ENCODE measurements at places on chromosomes 1 and 21.

DNA sequence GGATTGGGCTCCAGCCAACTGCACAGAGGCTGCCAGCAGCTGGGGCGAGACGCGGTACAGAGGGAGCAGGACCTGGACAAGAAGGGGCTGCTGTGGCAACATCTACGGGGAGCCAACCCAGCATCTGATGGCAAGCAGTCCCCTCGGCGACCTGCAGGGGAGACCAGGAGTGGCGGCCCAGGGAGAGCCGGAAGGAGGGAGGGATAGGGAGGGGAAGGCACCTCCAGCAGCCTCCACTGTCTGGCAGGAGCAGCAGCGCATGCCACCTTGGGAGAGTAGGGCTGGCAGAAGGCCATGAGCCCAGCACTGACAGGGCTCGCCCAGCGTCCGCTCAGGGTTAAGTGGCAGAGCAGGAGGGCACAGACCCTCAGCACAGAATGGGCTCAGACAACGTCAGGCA, 17.3 kb downstream of the CHD5 start:
- no peak for DNase-seq

DNA sequence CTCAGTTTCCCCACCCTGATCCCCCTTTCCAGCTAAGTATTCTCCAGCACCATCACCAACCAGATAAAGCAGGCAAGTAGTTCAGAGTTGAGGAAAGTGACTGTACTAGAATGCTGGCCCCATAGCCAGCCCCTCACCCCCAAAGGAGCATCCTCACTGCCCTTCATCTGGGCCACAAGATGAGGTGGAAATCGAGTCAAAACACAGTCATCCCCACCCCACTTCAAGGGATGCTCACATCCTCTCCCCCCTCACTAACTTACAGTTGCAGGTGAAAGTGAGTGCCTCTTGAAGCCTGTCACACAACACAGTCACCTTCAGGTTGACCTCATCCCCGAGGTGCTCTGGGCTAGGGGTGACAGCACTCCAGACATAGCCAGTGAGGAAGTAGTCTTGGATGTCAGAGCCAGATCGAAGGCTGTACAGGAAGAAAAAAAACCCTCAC, 30.4 kb downstream of the PIK3C2B start:
- DNase-seq = no peak

- DNase-seq = no peak
Observed at GRCh38 chr1:72724951-72725861, 442.9 kb upstream of the NEGR1 start.

- peak; percentile 43 for DNase-seq
Observed at GRCh38 chr21:25396135-25396711, 211.1 kb downstream of the MRPL39 start.

- no peak for DNase-seq
Observed at GRCh38 chr1:185733818-185734735, at the start of gene HMCN1. Gene HMCN1 (plus strand): TSS chr1:185734391. CDS start chr1:185734780, 389 bp downstream.

GRCh38 chr1:66384258-66384921, 149.6 kb upstream of the SGIP1 start:
- DNase-seq = no peak

GRCh38 chr1:202691816-202692215, 18.4 kb downstream of the SYT2 start:
- DNase-seq = no peak

DNA sequence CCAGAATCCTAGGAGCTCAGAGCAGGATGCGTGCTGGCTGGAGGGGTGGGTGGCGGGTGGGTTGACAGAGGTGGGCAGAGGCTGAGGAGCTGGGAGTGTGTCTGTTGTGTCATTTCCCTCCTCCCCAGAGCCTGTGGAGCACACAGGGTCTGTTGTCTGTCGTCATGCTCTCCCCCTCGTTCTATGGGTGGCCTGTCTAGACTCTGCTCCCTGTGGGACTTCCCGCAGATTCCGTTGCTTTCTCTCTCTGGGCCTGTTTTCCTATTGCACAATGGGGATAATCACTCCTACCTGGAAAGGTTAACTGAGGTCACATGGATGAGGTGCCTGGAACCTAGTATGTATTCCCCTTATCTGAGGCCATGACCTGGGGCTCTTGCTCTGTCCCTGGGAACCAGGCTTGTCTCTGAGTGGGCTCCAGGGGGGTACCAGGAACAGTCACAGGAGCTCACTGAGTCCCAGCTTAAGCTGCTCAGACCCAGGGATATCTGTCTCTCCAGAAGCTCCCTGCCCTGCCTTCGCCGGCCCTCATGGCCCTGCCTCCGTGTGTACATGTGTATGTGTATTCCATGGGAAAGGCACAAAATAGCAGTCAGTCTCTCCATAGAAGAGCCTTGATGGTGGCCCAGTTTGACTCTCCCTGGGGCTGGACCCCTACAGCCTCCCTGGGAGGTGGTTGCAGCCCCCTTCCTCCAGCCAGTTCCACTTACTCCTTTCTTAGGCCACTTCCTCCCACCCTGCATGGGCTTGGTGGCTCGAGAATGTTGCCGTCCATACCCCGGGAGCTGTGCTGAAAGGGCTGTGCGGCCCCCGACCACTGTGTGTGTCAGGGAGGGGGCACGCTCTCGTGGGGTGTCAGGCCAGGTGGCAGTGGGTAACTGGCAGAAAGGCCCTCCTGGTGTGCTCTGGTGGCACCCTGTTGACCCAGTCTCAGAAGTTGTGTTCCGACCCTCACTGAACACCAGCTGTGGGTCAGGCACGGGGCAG, 17.9 kb downstream of the PTPRF start:
- DNase-seq = no peak

- DNase-seq = no peak
Observed at GRCh38 chr1:1260843-1261560, 12.7 kb downstream of the UBE2J2 start.

DNA sequence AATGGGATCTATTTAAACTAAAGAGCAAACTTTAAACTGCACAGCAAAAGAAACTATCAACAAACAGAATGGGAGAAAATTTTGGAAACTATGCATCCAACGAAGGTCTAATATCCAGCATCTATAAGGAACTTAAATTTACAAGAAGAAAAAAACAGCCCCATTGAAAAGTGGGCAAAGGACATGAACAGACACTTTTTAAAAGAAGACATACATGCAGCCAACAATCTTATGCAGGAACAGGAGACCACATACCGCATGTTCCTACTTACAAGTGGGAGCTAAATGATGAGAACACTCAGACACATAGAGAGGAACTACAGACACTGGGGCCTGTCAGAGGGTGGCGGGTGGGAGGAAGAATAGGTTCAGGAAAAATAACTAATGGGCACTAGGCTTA, 149.6 kb downstream of the RPS6KC1 start:
- no peak for DNase-seq

DNA sequence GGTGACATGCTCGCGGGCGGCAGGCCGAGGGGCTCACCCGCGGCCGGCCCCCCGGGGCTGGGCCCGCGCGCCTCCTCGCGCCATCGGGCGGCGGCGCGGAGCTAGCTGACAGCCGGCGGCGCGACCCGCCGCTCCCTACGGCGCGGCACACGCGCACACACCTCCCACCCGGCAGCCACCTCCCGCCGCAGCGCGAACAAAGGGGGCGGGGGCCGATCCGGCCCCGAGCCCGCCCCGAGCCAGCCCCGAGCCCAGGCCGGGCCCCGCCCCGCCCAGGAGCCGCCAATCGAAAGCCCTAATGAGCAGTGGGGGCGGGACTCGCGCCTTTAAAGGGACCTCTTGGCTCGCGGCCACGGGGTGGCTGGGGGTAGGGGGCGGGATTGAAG, at the start of gene KIF21B:
Gene KIF21B (minus strand): TSS at position 198 of the 386 bp plus-strand sequence. CDS start 331 bp downstream, outside the sequence.
- DNase-seq = peak; percentile 82

DNA sequence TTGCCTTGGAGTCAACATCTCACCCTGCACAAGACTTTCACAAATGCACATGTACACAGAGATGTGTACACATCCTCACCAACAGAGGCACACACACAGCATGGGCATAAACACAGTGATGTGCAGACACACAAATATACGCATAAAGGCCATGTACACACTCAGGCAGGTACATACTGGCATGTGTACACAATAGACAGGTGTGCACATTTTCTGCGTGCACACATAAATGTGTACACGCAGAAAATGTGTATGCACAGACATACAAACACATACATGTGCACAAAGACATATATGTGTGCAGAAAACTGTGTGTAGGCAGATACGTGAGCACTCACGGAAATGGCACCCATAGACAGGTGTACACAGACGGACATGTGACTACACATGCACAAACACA, 85.3 kb upstream of the ZBTB40 start:
- DNase-seq = no peak

- no peak for DNase-seq
Observed at GRCh38 chr1:97501628-97502027, 419.2 kb downstream of the DPYD start.

DNA sequence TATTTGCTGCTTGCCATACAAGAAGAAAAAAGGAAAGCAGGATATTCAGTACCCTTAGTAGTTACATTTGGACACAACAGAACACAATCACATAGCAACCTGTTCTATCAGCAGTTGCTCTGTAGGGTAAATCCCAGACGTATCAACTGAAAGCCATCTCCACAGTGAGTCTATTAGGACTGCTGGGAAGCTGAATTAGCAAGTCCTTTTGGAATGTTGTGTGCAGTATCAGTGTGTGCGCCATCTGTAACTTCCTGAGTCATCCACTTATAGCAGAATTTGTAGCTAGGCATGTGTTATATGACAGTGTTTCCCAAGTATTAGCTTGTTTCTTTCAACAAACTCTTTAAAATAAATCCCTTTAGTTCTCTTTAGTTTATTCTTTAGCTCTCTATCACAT, 21.3 kb downstream of the CCDC30 start:
- no peak for DNase-seq

DNA sequence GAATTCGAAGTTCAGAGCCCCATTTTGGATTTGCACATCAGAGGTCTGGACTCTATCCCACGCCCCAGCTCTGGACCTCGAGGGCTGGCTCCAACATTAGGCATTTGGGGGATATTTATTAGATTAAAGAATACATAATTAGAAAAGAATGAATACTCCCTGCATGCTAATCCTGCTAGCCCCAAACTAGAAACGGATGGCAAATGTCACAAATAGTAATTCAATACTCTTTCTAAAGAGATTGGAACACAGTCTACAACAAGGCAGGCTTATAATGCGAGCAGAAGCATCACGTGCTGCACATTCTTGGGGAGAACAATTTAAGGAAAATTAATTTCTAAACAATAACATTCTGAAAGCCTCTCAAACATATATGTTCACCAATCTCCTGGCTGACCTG, 27.7 kb upstream of the RAP1A start:
- DNase-seq = no peak

DNA sequence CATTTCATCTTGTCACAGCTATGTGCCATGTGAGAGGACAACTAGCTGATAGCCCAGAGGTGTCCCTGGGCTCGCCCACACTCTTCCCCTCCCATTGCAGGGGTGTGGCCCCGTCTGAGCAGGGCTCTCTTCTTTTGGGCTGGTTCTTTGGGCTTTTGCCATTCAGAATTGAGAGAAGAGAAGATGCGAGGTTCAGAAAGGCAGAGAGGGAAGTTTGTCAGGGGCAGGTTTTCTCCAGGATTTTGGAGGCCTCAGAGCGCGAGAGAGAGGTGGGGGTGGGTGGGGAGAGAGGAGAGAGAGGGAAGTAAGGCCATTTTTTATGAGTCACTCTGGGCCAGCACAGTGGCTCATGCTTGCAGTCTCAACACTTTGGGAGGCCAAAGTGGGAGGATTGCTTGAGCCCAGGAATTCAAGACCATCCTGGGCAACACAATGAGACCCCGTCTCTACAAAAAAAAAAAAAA, 5.2 kb downstream of the IFI6 start:
- DNase-seq = no peak

- DNase-seq = no peak
Observed at GRCh38 chr1:3469104-3469848, 14.8 kb downstream of the ARHGEF16 start.

DNA sequence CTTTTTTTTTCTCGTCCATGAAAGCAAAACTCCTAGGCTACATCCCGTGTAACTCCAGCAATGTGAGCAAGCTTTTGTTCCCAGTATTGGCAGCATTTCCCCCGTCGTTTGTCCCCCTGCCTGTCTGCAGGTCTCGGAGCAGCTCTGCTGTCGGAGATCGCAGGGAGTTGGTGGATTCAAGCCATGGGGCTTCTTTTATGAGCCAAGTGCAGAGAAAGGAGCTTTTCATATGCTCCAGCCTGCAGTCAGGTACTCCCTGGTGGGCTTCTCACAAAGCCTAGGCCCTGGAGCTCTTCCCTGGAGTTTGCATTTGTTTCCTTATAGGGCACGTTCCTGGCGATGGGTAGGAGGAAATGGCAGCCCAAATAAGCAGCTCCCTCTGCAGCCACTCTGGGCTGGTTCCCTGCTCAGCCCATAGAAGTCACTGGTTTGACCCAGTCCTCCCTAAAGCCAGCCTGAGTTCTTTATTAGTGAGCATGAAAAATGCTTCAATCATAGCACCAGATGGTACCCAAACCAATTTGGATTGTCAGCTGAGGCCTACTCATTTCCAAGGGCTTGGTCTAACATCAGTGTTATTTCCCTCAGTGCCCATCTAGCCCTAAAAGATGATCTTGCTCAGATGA, 78.3 kb downstream of the NUF2 start:
- DNase-seq = no peak

DNA sequence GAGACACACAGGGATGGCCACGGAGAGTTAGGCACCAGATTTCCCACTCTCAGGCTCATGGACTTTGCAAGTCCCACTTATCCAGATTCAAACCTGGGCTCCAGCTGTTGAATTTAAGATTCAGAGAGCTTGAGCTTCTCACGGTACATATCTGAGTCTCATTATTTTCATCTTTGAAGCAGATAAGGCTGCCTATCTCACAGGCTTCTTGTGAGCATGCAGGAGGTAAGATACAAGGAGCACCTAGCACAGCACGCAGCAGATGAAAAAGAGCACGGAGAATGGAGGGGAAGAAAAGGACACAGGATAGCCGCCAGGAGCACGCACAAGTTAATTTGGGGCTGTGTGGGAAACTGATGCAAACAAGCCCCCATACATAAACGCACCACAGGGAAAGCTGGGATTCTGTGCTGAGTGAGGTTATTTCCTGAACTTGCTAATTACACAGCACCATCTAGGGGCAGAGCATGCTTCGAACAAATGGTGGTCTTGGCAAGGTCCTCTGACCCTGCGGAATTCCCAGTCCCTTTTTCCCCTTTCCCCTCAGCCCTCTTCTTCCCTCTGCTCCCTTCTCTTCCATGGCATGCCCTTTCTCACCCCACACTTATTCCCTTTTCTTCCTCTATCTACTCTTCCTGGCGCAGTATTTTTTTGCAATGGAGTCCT, 134.7 kb upstream of the VANGL1 start:
- DNase-seq = no peak

- DNase-seq = no peak
Observed at GRCh38 chr1:165610866-165611265, 20.2 kb upstream of the MGST3 start.

DNA sequence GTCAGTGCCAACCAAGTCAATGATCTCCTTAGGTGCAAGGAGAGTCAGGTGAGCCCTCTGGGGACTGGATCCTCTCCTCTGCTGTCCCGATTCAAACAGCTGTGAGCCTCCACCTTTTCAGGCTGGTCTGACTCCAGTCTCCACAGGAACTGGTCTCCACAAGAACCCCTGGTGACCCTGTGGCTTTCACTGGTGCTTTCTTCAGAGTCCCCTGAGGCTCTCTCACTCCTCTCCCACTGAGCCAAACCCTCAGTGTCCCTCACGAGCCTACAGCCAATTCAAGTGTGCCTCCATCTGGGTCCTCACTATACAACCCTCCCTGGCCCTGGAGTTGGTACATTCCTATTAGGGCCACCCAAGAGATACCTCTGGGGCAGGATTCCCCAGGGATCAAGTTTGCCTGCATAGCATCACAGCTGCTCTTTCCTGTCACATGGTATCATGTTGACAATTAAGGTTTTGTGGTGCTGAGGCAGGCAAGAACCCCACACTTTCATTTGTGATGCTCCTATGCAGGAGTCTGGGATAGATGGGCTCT, 5.2 kb upstream of the NGF start:
- no peak for DNase-seq

- DNase-seq = no peak
Observed at GRCh38 chr1:86537928-86538695, 8.8 kb upstream of the CLCA4 start.

All from stimulated activated CD4-positive, alpha-beta T cell treated with anti-CD3 and anti-CD28 coated beads, Interleukin-1b, Interleukin-23, amount 100 ng/mL, for 1 hour (primary cell).